T-helper 17 cell (primary cell): ENCODE measurements at places on chromosomes 16 and 17.

GRCh38 chr16:69917311-69917710 lies 33.8 kb upstream of the CLEC18A start:
- DNase-seq, result no peak

- no peak for DNase-seq
These were observed 11.0 kb upstream of the FASN start for GRCh38 chr17:82108961-82109475.

DNA sequence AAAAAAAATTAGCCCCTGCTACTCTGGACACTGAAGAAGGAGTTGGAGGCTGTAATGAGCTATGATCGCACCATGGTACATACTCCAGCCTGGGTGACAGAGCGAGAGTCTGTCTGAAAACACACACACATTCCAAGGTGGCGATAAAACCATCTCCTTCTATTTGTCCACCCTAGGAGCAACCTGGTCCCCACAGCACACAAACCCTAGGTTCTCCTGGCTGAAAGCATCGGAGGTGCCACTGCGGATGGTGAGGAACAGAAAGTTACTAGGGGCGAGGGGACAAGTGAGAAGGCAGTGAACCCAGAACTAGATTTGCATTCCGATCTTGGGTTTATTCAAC lies 1.4 kb upstream of the ECI1 start:
- no peak for DNase-seq

GRCh38 chr17:74362069-74362405 lies 369 bp upstream of the BTBD17 start:
- no peak for DNase-seq

DNA sequence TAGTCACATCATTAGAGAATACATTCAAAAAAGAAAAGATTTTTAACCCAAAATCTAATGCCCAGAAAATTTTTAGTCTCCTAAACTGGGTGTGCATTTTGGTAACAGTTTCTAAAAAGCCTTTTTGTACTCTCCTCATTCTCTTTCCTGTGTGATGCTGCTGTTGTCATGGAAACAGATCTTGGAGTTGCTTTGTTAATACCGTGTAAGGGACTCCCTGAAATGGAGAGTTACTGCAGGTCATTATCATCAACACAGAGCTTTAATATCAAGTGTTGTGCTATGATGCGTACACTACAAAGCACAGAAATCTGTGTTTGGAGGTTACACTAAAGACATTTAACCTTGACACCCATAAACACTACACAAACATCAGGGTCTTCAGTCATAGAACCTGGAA lies 216.3 kb downstream of the PRKCA start:
- no peak for DNase-seq

DNA sequence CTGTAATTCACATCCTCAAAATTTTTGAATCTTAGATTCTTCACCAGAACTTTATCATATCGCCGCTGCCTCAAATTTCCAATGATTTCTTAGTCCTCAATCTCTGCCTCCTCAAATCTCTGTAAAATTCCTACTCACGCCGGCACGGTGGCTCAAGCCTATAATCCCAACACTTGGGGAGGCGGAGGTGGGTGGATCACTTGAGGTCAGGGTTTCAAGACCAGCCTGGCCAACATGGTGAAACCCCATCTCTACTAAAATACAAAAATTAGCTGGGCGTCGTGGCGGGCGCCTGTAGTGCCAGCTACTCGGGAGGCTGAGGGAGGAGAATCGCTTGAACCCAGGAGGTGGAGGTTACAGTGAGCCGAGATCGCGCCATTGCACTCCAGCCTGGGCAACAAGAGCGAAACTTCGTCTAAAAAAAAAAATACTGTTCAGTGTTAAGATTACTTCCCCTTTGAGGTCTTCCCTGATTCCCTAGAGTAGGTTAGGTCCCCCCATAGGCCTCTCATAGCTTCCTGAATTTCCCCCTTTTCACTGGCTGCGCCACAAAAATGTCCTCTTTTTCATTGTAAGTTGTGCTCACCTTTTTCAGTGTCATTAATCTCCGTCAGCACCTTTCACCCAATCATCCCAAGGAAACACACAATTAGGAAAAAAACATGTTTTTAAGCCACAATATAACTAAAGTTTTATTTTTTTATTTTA lies 919 bp upstream of the CBX1 start:
- DNase-seq, result no peak

GRCh38 chr16:21134053-21134452 lies 16.6 kb downstream of the DNAH3 start:
- DNase-seq, result no peak

GRCh38 chr16:51418258-51418657 lies 267.2 kb upstream of the SALL1 start:
- no peak for DNase-seq

- no peak for DNase-seq
These were observed 324.2 kb downstream of the PMP22 start for GRCh38 chr17:14940938-14941265.

GRCh38 chr16:89485701-89486246 lies 4.6 kb downstream of the ANKRD11 start:
- DNase-seq, result no peak

DNA sequence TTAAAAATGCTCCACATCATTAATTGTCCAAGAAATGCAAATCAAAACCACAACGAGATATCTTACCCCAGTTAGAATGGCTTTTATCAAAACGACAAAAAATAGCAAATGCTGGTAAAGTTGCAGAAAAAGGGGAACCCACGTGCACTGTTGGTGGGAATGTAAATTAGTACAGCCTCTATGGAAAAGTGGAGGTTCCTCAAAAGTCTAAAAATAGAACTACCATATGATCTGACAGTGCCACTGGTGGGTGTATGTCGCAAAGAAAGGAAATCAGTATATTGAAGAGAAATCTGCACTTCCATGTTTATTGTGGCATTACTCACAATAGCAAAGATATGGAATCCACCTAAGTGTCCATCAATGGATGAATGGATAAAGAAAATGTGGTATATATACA lies 38.2 kb upstream of the ZFHX3 start:
- DNase-seq, result no peak

- DNase-seq, result no peak
These were observed 27.1 kb downstream of the SCPEP1 start for GRCh38 chr17:57004944-57005579.

- DNase-seq, result no peak
These were observed 121.2 kb upstream of the CHMP6 start for GRCh38 chr17:80870401-80870800.

GRCh38 chr16:56057151-56057550 lies 134.1 kb upstream of the GNAO1 start:
- no peak for DNase-seq

DNA sequence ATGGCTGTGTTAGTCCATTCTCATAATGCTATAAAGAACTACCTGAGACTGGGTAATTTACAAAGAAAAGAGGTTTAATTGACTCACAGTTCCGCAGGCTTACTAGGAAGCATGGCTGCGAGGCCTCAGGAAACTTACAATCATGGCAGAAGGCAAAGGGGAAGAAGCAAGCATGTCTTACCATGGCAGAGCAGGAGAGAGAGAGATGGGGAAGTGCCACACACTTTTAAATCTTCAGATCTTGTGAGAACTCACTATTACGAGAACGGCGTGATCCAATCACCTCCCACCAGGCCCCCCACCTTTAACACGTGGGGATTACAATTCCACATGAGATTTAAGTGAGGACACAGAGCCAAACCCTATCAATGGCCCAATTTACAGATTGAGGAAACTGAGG lies 96.5 kb downstream of the SDK2 start:
- no peak for DNase-seq

DNA sequence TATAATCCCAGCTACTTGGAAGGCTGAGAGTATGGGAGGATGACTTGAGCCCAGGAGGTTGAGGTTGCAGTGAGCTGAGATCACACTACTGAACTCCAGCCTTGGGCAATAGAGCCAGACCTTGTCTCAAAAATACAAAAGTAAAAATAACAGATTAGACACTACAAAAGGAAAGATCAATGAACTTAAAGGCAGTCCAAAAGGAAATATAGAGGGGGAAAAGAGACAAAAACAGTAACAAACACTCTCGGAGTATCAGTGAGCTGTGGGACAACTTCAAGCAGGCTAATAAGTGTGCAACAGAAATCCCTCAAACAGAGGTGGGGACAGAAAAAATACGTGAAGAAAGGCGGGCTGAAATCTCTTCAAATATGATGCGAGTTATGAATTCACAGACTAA lies 58.8 kb downstream of the CPPED1 start:
- DNase-seq, result no peak

- DNase-seq, result no peak
These were observed 32.5 kb downstream of the ASIC2 start for GRCh38 chr17:33260638-33261037.

DNA sequence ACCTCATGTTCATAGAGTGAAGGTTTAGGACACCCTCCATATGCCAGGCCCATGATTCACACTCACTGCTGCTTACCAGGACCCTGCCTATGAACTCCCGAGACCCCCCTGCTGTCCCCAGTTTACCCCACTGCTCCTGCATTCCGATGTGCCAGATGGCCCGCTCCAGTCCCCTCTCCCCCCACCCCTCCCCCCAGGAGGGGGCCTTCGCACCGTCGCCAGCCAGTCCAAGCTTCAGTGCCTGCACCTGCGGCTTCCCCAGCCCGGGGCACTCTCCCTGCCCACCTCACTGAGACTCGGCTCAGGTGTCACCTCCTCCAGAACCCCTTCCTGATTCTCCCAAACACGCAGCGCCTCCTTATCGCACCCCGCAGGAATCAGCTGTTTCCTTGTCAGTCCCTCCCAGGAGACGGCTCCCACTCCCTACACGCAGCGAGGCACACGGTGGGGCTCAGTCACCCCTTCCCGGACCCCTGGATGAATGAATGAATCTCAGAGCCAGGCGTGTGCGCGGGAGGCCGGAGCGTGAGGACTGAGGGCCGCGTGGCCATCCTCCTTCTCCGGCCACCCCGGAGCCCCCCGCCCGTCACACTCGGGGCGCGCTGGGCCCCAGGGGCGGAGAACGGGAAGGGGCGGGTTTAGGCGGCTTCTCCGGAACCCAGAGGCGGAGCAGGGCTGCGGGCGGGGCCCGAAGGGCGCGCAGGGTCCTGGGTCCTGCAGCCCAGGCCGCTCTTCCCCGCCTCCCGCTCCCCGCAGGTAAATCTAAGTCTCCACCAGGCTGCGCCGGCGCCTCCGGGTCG lies 1.6 kb downstream of the MYO1C start:
- DNase-seq, result peak; percentile 40

GRCh38 chr16:30570636-30571444 lies 674 bp downstream of the ZNF688 start:
- no peak for DNase-seq

- no peak for DNase-seq
These were observed 58.0 kb upstream of the CLEC18A start for GRCh38 chr16:69893106-69893505.

DNA sequence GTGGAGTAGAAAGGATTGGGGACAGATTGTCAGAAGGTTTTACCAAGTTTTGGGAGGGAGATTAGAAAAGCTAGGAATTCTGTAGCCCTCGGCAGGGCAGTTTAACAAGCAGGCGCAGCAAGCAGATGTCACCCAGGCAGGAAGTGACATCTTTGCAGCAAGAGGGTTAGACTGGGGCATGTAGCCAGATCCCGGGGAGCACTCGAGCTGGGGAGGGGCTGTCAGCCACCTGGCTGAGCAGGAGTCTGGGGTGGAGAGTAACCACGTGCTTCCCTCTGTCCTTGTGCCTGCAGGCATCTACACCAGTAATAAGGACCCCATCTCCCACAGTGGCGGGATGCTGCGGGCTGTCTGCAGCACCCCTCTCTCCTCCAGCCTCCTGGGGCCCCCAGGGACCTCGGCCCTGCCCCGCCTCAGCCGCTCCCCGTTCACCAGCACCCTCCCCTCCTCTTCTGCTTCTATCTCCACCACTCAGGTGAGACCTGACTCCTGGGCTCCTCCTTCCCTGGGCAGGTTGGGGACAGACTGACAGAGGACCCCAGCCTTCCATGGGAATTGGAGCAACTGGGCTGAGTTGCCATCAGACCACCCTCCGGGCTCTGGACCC lies 12.2 kb downstream of the MLLT6 start:
- no peak for DNase-seq

- no peak for DNase-seq
These were observed 486 bp downstream of the PIGS start for GRCh38 chr17:28570716-28571360.

DNA sequence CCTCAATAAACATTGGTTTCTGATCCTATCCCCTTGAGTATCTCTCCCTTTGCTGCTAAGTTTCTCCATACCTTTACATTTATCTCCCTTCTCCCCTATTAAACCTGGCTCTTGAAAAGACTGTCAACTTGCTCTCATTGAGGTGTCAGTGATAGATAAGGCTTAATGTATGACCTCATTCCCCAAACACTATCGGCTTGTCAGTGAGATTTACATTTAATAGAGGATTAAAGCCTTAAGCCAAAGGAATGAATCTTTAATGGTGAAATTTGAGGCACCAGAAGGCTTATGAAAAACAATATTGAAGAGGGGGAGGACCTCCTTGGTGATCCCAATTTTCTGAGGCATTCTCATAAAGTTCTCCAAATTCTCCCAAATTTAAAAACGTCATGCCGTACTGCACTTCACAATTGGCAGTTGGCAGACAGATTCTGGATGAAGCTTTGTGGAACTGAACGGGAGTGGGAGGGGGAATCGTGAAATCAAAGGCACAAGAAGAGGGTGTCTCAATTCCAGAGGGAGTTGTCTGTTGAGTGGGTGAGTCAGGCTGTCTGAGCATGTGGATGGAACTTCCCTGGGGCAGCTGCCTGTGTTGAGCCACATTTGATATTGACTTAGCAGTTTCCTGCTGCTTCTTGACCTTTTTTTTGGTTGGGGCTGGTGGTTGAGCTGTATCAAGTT lies 478.8 kb downstream of the NPIPA7 start:
- no peak for DNase-seq

DNA sequence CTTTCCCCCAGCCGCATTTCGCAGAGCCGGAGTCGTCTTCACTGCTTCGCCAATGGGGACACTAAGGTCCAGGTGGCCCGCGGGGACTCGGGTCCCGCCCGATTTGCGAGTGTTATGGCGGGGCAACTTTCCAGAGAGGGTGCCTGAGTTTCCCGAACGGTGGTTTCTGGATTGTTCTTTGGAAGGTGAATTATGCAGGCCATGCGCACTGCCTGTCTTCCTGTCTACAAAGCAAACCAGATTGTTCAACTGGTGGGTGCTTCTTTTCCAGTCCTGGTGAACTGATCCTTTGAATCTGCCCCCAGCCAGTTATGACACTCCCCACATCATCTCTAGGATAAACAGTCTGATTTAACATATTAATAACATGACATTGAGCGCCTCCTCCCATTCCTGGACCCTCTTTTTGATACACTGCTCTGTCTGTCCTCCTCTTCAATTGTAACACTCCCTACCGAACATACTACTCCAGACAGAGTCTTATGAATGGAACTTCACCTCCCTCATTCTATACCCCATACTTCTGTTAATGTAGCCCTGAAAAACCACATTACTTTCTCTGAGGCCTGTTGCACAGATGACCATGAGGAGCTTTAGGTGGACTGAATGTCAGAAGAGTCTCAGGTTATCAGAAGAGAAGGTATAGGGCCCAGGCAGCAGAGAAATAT lies 159.0 kb downstream of the RAB11FIP4 start:
- no peak for DNase-seq

DNA sequence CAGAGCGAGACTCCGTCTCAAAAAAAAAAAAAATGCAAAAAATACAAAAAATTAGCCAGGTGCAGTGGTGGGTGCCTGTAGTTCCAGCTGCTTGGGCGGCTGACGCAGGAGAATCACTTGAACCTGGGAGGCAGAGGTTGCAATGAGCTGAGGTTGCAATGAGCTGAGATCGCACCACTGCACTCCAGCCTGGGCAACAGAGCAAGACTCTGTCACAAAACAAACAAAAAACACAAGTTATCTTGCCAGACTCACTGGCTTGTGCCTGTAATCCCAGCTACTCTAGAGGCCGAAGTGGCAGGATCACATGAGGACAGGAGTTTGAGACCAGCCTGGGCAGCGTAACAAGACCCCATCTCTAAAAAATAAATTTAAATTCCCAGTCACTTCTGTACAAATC lies 3.4 kb upstream of the ST3GAL2 start:
- DNase-seq, result no peak
